ENCODE measurements at places on chromosomes 5 and 9. TPM values are rescaled to one million over a fixed set of nuclear protein-coding genes. Genes with fewer than 3 reads are reported as not detected.

Gene OBP2A
- total RNA-seq = not detected

Gene NIPSNAP3A
- 9.3 TPM for total RNA-seq

Gene NOXA1
- 0.55 TPM for total RNA-seq

Gene AQP3
- total RNA-seq = 2.6 TPM

Gene TEX48
- not detected for total RNA-seq

Gene ACOT12
- total RNA-seq = 0.33 TPM

Gene SLC36A2
- total RNA-seq = not detected

Gene SPATA31A6
- not detected for total RNA-seq

Gene CCDC152
- total RNA-seq = 10.2 TPM

Gene SARDH
- total RNA-seq = 7.3 TPM

Gene PCDHA10
- 5.5 TPM for total RNA-seq

Gene SPATA31D1
- total RNA-seq = not detected

Gene IL31RA
- not detected for total RNA-seq

Gene PSMB7
- 222 TPM for total RNA-seq

Gene MYMK
- total RNA-seq = not detected

Gene ORM2
- 0.90 TPM for total RNA-seq

Gene INSL4
- not detected for total RNA-seq

Gene AOPEP
- 14.3 TPM for total RNA-seq

Gene EDIL3
- 47.2 TPM for total RNA-seq

Gene CXXC5
- 78.3 TPM for total RNA-seq

Gene GPR151
- total RNA-seq = not detected

Gene IFNA13
- not detected for total RNA-seq

Gene ADAMTS16
- total RNA-seq = 14.6 TPM

Gene GAS1
- 5.7 TPM for total RNA-seq

Gene GCNT4
- total RNA-seq = 14.4 TPM

Gene CDH9
- total RNA-seq = 0.73 TPM
